ENCODE measurements at places on chromosomes 12 and 14.

DNA sequence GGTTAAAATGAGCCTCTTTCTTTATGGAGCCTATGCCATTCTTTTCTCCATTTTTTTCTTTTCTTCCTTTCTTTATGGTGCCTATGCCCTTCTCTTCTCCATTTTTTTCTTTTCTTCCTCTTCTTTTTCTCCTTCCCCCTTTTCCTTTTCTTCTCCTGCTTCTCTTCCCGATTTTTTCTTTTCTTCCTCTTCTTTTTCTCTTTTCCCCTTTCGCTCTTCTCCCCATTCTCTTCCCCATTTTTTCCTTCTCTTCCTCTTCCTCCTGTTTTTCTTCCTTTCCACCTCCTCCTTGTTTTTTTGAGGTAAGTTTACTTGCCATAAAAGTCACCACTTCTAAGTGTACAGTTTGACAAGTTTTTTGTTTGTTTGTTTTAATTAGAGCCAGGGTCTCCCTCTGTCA lies 50.1 kb downstream of the KIAA0586 start:
- no peak for DNase-seq

DNA sequence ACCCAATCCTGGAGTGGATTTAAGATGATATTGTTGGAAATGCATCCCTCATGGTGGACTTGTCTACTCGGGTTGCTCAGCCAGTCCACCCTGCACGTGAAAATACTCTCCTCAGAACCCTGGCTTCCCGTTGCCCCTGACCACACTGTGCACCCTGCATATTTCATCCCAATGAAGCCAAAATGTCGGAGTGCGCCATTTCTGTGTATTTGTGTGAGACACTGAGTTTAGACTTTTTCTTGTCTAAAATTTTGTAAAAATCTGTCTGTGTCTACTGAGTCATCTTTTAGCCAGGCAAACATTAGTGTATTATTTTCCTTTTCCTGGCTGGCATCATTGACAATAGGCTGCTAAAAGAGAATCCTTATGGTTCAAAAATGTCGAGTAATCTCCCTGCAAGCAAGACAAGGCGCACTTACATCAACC lies 485 bp upstream of the PNMA1 start:
- DNase-seq = no peak

- DNase-seq = no peak
These were observed 266.4 kb downstream of the KCNH5 start for GRCh38 chr14:62778852-62779251.

DNA sequence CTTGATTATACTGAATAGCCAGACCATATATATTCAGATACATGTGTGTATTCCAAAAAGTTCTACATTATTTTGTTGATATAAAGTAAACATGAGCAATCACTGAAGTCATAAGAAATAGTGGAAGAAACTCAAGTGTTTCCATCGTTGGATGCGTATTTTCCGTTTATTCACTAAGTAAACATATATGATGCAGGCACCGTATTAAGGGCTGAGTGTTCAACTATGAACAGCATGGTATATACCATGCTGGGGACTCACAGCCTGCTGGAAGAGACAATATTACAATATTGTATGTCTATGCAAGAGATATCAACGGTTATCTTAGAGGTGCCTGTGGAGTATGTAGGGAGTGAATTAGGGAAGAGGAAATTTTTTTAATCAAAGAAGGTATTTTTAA lies 1.2 kb downstream of the PYROXD1 start:
- DNase-seq = no peak

GRCh38 chr14:76405627-76406026 lies 29.7 kb downstream of the ESRRB start:
- no peak for DNase-seq

GRCh38 chr12:42338280-42338679 lies 12.3 kb downstream of the PPHLN1 start:
- DNase-seq = no peak

- no peak for DNase-seq
These were observed 386.0 kb downstream of the BCAT1 start for GRCh38 chr12:24562771-24563431.

DNA sequence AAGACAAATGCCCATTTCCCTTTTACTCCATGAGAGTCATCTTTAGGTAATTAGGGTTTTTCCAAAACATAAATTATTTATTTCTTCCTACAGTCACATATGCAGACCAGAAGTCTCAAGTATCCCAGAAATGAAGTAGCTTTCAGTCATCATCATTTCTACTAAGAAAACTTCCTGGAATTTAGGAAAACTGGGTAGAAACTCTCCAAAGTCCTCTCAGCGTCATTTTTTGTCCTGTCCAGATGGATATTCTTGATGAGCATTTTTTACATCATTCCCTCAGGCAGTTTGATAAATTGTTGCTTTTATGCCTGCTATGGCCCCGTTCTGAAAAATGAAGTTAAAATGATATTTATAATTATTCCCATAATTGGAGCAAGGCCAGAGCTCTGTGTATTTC lies 93.9 kb upstream of the DCN start:
- no peak for DNase-seq

DNA sequence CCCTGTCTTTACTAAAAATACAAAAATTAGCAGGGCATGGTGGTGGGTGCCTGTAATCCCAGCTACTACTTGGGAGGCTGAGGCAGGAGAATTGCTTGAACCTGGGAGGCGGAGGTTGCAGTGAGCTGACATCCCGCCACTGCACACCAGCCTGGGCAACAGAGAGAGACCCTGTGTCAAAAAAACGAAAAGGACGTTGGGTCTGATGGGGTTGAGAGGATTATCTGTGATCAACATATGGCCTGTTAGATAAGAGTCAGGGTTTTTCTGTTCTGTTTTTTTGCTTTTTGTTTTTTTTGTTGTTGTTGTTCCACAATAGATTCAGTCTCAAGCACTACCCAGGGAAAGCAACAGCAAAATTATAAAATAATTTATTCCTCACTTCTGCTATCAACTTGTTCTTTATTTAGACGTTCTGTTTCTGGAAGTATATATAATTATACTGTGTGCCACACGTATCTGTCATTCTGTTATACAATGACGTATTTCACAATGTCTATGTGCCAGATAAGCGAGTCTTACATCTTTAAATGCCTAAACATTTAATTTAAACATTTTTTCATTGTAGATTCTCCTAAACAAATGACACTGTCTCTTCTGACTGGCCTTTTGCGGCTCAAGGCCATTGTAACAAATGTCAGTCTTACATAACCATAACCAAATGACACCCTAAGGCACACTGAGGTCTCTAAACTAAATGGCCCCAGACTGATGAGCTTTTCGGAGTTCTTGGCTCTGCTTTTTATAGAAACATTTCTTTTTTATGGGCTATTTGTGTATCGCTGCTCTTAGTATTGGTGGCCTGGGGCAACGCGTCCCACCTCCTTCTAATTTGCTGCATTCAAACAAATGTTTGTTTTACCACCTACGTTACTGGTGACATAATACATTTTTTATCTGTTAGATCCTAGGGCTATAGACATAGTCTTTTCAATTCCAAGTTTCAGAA lies 7.2 kb upstream of the P2RX4 start:
- no peak for DNase-seq

GRCh38 chr14:29892327-29892726 lies 35.3 kb downstream of the PRKD1 start:
- DNase-seq = no peak

DNA sequence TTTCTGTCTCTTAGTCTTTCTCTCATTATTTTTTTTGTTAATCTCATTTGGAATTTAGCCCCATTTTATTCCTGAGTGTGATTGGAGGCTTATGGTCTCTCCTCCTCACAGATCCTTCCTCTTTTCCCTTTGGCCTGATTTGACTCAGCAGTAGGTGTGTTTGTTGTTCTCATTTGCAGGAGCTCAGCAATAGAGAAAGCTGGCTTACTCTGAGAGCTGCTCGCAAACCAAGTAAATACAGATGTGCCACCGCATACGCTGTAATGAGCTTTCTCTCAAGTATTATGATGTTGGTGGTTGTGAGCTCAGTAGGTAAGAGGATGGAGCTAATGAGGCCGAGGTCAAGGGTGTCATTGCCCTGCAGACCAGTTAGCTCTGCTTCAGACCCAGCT lies 206.5 kb downstream of the ETV6 start:
- no peak for DNase-seq

- DNase-seq = no peak
These were observed 51.7 kb downstream of the RPH3A start for GRCh38 chr12:112843287-112843686.

GRCh38 chr12:64714551-64714968 lies 44.6 kb downstream of the GNS start:
- no peak for DNase-seq

DNA sequence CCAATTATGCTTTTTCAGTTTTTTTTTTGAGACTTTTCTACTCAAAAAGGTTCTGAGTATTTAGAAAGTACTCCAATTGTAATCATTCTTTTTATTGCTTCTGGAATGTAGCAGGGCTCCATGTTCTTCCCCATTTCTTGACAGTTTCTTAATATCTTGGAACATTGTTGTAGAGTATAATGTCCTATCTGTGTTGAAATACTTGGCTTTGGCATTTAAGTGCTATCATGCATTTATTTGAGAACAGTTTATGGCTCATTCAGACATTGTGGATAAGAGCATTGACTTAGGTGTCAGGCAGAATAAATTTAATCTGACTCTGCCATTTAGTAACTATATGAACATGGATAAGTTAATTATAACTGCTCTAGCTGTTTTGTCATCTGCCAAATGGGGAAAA lies 28.3 kb downstream of the ADIPOR2 start:
- no peak for DNase-seq

DNA sequence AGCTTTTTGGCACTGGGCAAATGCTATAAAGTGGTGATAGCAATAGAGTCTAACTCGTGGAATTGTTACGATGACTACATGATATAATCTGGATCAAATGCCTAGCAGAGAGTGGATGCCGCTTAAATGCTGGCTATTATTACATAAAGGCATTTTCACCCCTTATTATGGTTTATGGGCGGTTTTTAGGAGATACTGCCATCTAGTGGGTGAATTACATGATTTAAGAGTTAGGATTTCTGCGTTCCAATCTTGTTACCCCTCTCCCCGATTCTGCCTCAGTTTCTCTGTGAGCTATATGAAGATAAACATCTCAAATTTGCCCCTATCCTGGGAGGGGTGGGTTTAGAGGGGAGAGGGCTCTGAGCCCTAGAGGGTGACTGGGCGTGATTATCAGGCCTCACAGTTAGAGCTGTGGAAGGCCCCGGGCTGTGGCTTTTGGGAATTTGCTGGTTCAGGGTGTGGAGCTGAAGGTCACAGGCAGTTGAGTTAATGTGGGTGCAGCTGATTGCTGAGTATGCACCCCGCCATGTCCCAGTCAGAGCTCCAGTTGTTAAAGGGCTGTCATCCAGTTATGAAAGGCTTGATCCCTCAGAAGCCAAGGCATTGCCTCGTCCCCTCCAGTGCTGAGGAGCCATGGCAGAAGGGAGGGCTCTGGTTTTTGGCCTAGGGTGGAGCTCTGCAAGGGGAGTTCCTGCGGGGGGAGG lies 14.4 kb downstream of the CLSTN3 start:
- DNase-seq = no peak

DNA sequence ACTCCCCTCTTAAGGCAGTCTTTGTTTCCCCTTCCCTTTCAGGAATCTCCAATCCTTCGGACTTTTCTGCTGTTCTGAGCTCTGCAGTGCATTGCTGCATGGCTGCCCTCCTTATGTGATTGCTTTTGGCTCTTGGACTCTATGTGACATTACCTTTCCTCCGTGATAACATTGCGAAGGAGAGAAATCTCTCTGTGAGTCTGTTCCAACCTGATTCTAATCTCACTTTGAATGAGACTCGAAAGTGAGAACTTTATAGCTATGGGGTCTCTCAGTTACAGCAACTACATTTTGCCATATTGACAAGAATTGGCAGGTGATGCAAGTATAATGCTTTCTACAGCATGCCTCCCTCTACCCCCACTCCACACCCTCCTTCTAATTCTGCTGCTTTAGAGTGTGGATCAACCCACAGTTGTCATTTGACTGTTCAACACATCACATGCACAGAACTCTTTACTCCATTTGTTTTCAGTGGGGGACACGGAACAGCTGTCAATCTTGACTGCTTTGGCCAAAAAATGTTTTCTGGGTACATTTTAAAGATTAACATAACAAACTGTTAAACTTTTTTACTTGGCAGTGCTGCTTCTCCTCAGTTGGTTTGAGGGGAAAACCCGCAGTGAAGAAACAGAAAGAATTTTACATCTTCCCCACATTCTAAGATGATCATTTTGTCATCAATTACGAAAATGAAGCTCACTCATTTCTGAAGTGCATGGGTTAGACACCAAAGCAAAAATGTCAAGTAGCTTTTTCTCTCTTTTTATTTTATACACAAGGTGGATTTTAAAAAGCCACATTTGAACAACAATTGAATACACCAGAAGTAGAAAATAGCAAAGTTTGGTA lies 125.5 kb upstream of the RMST start:
- DNase-seq = no peak

GRCh38 chr12:89690925-89691324 lies 17.7 kb downstream of the ATP2B1 start:
- DNase-seq = no peak

GRCh38 chr12:56462565-56462964 lies 5.8 kb upstream of the SPRYD4 start:
- no peak for DNase-seq

GRCh38 chr12:93571925-93572711 lies at the start of gene SOCS2:
SOCS2 (plus strand) TSS chr12:93572675; CDS start chr12:93572898, 223 bp downstream.
- DNase-seq = no peak

GRCh38 chr12:116483959-116484750 lies 75.0 kb upstream of the MAP1LC3B2 start:
- DNase-seq = no peak

DNA sequence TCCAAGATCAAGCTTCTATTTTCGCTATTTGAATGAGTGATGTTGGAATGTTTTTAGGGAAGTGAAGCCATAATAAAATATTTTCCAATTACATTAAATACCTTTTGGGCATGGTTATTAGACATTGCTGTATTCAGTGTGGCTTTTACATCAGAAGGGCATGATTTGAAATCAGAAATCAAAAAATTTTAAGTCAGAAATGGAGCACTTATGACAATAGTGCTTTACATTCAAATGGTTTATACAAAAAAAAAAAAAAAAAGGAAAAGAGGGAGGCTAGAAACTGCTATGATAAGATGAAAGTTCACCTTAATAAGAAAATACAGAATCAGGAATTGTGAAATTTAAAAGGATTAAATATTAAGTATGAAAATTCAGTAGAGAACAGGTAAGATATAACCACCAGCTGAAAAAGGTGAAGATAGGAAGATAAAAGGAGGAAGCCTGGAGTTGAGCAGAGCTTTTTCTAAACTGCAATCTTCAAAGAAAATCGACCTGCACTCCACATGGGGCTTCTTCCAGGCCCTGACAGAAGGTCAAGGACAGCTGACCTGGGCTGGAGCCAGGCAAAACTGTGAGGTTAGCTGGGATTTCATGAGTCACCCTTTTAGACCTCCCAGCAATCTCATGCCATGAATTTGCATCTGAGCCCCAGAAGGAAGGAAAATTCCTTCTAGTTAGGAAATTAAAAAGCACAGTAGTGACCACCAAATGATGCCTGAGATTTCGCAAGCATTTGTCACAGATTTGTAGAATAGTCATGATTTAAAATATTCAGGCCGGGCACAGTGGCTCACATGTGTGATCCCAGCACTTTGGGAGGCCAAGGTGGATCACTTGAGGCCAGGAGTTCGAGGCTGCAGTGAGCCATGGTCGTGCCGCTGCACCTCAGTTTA lies 23.4 kb upstream of the BMP4 start:
- no peak for DNase-seq

- no peak for DNase-seq
These were observed 2.3 kb downstream of the KDM2B start for GRCh38 chr12:121578230-121579189.

- no peak for DNase-seq
These were observed 10.5 kb upstream of the BTG1 start for GRCh38 chr12:92156139-92156538.

- DNase-seq = no peak
These were observed 84.0 kb downstream of the LRRC9 start for GRCh38 chr14:60003991-60004390.

All from stimulated activated CD8-positive, alpha-beta memory T cell treated with anti-CD3 and anti-CD28 coated beads, Interleukin-2, amount 100 ng/mL, for 1 hour (primary cell).